ENCODE measurements at places on chromosomes 7 and 10. TPM values are rescaled to one million over a fixed set of nuclear protein-coding genes. Genes with fewer than 3 reads are reported as not detected.

DNA sequence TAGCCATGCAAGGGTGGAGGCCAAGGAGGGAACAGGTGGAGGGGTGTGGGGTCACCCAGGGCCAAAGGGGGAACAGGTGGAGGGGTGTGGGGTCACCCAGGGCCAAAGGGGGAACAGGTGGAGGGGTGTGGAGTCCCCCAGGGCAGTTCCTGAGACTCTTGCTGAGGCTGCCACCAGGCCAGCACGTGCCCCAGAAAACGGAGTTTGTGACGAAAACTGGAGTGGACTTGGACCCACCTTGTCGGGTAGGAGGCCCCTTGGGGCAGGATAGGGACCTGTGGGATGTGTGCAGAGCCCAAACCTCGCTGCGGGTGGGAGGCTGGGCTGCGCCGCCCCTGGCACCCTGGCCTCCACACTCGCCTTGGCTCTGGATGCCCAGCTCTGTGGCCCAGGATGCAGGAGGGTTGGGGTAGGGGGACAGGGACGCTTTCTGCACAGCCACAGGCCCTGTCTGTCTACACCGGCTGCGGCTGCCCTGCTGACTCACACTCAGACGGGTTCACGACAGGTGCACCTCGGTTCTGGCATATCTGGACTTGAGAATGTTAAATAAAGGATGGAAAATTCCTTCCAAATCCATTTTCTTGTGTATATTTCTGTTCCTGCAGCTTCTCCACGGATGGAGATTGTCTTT is 562 bp upstream of the ADGRA1 start:
- no peak overlapping the region for H3K4me3 ChIP-seq
- no peaks in the 10 kb centered on the region for H3K27me3 ChIP-seq
- no peaks in the 10 kb centered on the region for H3K36me3 ChIP-seq
- H3K27ac ChIP-seq = no peak overlapping the region
- no peak for DNase-seq
- no peaks in the 10 kb centered on the region for H3K4me1 ChIP-seq

ZNF735 gene
- not detected for total RNA-seq

DNA sequence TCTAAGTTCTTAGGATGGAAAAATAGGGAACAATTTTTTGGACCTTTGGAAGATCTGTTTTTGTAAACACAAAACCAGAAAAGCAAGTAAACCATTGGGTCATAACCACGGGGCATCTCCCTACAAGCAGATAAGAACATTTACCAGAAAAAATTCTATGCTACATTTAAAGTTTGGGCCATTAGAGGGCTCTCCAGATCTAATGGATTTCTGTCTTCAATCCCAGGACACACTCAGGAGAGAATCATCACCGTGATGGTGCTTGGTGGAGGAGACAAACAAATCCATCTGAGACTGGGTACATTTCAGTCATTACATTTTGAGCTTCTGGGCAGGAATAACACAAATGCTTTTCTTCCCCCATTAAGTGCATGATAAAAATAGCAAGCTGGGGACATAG is 178.4 kb upstream of the TARP start:
- H3K36me3 ChIP-seq = no peaks in the 10 kb centered on the region
- peak; percentile 66 for DNase-seq

GRCh38 chr10:119005362-119006043 is 24.0 kb upstream of the NANOS1 start:
- H3K27me3 ChIP-seq = peaks cover 7% of the 10 kb centered on the region
- H3K27ac ChIP-seq = no peak overlapping the region
- peak; percentile 43 for DNase-seq
- no peak overlapping the region for H3K4me3 ChIP-seq
- peaks cover 8% of the 10 kb centered on the region for H3K4me1 ChIP-seq
- H3K36me3 ChIP-seq = no peaks in the 10 kb centered on the region

ABCB1 gene
- total RNA-seq = 0.77 TPM

PTPRZ1 gene
- not detected for total RNA-seq

DNA sequence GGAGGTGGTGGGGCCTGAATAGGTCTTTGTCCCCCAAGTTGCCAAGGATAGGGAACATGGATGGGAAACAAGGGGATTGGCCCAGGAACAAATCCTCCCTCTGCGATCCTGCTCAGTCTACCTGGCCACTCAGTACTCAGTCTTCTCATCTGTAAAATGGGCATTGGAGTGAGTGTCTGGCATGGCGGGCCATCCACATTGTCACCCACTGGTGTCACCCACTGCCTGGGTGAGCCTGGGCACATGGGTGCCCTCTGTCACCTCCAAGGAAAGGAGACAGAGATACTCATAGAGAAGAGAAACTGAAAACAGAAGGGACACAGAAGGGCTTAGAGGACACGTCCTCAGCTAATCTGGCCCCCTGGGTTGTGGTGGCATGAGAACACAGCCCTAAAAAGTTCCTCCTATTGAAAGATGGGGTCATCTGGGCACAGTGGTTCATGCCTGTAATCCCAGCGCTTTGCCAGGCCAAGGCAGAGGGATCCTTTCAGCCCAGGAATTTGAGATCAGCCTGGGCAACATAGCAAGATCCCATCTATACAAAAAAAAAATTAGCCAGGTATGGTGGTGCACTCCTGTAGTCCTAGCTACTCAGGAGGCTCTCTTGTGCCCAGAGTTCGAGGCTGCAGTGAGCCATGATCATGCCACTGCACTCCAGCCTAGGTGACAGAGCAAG is 12.5 kb upstream of the TNRC18 start:
- H3K4me1 ChIP-seq = no peaks in the 10 kb centered on the region
- no peak for DNase-seq
- no peaks in the 10 kb centered on the region for H3K27me3 ChIP-seq
- H3K27ac ChIP-seq = no peak overlapping the region
- no peak overlapping the region for H3K4me3 ChIP-seq

DNA sequence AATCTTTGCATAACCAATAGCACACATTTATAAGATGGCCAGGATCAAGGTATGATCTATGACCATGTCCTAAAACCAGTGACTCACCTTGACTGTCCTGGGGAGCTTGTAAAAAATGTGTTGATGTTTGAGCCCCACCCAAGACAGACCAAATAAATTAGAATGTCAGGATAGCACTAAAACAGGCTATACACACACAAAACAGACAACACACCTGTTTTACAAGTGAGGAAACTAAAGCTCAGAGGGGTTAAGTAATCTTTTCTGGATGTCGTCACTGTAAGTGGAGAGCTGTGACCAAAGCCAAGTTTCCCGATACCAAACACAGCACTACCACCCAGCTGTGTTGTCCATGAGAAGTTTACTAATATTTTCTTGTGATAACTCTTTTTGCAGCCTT is 84.5 kb downstream of the AVL9 start:
- no peak for DNase-seq
- H3K36me3 ChIP-seq = peaks cover 5% of the 10 kb centered on the region
- no peaks in the 10 kb centered on the region for H3K27me3 ChIP-seq

DNA sequence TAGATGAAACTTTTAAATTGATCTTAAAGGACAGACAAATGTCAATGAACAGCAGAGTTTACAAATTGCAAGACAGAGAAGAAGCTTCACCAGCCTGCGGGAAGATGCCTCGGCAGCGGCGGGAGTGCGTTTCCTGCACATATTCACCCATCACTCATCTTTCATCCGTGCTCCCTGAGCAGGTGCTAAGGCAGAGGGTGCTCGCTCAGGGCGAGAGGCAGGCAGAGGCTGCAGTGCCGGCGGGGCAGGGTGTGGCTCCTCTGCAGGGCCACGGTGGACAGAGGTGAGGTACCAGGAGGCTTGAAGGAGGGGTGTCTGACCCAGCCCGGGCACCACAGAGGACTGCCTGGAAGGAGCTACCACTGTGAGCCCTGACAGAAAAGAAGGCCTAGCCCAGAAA is 155.2 kb upstream of the PPP2R2D start:
- no peak overlapping the region for H3K4me3 ChIP-seq
- H3K27ac ChIP-seq = no peak overlapping the region
- H3K36me3 ChIP-seq = no peaks in the 10 kb centered on the region

ITPRID1 gene
- not detected for total RNA-seq

NRAP gene
- total RNA-seq = not detected

GRCh38 chr7:1811850-1812508 is 141.9 kb downstream of the ELFN1 start:
- H3K4me3 ChIP-seq = no peak overlapping the region
- no peaks in the 10 kb centered on the region for H3K36me3 ChIP-seq
- no peaks in the 10 kb centered on the region for H3K4me1 ChIP-seq
- no peak for DNase-seq
- no peak overlapping the region for H3K27ac ChIP-seq

HMX2 gene
- total RNA-seq = not detected

DNA sequence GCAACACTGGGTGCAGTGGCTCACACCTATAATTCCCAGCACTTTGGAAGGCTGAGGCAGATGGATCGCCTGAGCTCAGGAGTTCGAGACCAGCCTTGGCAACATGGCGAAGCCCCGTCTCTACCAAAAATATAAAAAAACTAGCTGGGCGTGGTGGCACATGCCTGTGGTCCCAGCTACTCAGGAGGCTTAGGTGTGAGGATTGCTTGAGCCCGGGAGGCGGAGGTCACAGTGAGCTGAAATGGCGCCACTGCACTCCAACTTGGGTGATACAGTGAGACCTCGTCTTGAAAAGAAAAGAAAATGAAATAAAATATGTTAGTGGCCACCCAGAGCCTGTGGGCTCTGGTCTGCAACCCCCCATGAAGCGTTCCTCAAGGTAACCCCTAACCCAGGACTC is 13.3 kb downstream of the ITPRIP start:
- H3K27me3 ChIP-seq = no peaks in the 10 kb centered on the region
- peaks cover 46% of the 10 kb centered on the region for H3K4me1 ChIP-seq
- H3K36me3 ChIP-seq = peaks cover 6% of the 10 kb centered on the region
- DNase-seq = no peak
- H3K27ac ChIP-seq = no peak overlapping the region
- H3K4me3 ChIP-seq = no peak overlapping the region

DNA sequence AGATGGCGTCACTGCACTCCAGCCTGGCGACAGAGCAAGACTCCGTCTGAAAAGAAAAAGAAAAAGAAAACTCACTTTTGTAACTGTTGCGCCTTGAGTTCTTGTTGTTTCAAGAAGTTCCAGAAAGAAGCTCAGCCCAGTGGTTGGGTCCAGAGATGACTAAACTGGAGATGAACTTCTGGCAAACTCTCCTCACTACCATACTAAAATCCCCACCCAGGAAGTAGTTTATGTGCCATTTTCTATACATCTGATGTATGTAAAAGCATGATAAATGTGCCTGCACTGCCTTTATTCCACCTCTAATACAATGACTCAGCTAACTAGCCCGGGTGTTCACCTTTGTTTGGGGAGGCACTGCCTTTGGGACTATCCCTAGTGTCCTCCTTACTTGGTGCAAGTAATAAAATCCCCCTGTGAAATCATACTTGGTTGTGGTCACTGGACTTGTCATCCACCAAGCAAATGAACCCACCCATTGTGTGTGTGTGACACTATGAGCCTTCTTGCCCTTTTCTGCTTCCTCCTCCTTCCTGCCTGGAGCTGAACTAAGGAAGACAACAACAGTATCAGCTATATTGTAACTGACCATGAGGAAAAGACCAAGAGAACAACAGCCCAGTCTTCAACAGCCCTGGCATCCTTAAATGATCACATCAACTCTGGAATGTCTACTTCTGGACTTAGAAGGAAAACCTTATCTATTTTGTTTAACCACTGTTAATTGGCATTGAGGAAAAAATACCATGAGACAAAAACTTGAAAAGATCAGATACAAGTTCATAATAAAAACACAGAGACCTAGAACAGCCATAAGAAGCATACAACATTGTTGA is 33.6 kb downstream of the JMJD1C start:
- H3K27ac ChIP-seq = no peak overlapping the region
- H3K4me3 ChIP-seq = no peak overlapping the region
- H3K27me3 ChIP-seq = no peaks in the 10 kb centered on the region
- no peak for DNase-seq
- H3K36me3 ChIP-seq = peaks cover 2% of the 10 kb centered on the region

TAS2R5 gene
- 1.0 TPM for total RNA-seq

DNA sequence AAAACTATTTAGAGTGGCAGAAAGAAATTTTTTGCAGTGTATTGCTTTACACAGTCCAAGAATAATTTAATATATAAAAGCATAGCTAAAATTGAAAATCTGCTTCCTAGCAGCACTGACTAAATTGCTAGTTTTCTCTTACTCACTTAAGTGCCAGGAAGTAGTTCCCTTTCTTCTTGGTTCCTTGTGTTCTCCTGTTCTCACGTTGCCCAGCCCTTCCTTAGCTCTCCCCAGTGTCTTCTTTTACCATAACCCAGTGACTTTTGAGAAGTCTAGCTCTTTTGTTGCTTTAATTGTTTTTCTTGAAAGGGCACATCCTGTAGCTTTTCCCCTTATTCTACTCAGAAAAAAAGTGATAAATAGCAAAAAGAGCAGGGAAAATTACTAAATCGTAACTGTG is 215.5 kb downstream of the THSD7A start:
- H3K27ac ChIP-seq = no peak overlapping the region
- H3K4me1 ChIP-seq = no peaks in the 10 kb centered on the region
- H3K4me3 ChIP-seq = no peak overlapping the region
- H3K27me3 ChIP-seq = no peaks in the 10 kb centered on the region

DNA sequence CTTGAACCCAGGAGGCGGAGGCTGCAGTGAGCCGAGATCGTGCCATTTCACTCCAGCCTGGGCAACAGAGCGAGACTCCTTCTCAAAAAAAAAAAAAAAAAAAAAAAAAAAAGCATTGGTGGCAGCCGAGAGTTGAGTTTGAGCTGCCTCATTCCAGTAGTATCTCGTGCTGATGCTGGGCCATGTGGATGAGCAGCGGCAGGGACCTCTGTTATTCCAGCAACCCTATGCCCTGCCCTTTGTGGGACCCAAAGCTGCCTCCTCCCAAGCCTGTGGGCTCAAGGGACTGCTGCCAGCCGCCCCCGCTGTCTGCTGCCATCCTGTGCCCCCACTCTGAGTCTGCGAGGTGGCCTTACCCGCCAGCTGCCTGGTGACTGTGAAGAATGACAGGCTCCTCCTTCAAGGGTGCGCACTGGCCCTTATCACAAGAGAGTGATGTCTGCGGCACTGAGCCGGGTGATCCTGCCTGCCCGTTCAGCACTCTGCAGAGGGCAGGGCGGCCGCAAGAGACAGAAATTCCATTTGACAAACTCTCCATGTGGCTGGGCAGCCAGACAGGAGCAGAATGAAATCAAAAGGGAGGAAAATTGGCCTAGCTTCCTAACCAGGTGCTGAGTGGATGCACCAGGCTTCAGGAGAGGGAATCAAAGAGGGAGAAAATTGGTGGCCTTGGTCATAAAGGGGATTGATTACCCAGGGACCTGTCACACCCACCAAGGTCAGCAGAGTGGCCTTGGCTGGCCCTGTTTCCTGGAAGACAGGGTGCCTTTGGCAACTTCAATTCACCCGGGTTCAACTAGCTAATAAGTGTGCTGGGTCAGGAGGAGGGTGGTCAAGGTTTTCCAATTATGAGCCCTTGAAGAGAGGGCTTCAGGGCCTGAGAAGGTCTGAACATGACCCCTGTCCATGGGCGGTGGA is 65.3 kb upstream of the ZMIZ1 start:
- DNase-seq = peak; percentile 39
- no peaks in the 10 kb centered on the region for H3K36me3 ChIP-seq
- no peak overlapping the region for H3K4me3 ChIP-seq
- no peaks in the 10 kb centered on the region for H3K4me1 ChIP-seq

- no peaks in the 10 kb centered on the region for H3K36me3 ChIP-seq
- no peaks in the 10 kb centered on the region for H3K27me3 ChIP-seq
- no peaks in the 10 kb centered on the region for H3K4me1 ChIP-seq
- DNase-seq = no peak
These were observed 33.0 kb upstream of the ZNF273 start for GRCh38 chr7:64869912-64870562.

- peak overlapping the region; percentile 71 for H3K4me3 ChIP-seq
- DNase-seq = no peak
- H3K4me1 ChIP-seq = no peaks in the 10 kb centered on the region
These were observed 518 bp upstream of the COMMD3 start for GRCh38 chr10:22315455-22316285.

GRCh38 chr7:23443974-23444373 is 26.3 kb downstream of the IGF2BP3 start:
- no peaks in the 10 kb centered on the region for H3K4me1 ChIP-seq
- DNase-seq = no peak
- H3K27me3 ChIP-seq = no peaks in the 10 kb centered on the region
- no peak overlapping the region for H3K27ac ChIP-seq
- no peaks in the 10 kb centered on the region for H3K36me3 ChIP-seq

SLC26A3 gene
- not detected for total RNA-seq
